ENCODE measurements at places on chromosomes 6 and 20. TPM values are rescaled to one million over a fixed set of nuclear protein-coding genes. Genes with fewer than 3 reads are reported as not detected.

Gene MAS1
- not detected for total RNA-seq

Gene CENPQ
- total RNA-seq: 16.1 TPM

Gene PRSS16
- 3.4 TPM for total RNA-seq

Gene SYCP2L
- total RNA-seq: 1.5 TPM

Gene ZNF831
- not detected for total RNA-seq

Gene LZTS3
- total RNA-seq: 1.7 TPM

Gene VAPB
- 9.1 TPM for total RNA-seq

Gene TRIM15
- not detected for total RNA-seq

Gene SCUBE3
- total RNA-seq: not detected

Gene SLC52A3
- not detected for total RNA-seq

Gene WFDC10A
- total RNA-seq: not detected

GRCh38 chr6:165456286-165456685, 146.9 kb upstream of the C6orf118 start:
- no peak for DNase-seq

DNA sequence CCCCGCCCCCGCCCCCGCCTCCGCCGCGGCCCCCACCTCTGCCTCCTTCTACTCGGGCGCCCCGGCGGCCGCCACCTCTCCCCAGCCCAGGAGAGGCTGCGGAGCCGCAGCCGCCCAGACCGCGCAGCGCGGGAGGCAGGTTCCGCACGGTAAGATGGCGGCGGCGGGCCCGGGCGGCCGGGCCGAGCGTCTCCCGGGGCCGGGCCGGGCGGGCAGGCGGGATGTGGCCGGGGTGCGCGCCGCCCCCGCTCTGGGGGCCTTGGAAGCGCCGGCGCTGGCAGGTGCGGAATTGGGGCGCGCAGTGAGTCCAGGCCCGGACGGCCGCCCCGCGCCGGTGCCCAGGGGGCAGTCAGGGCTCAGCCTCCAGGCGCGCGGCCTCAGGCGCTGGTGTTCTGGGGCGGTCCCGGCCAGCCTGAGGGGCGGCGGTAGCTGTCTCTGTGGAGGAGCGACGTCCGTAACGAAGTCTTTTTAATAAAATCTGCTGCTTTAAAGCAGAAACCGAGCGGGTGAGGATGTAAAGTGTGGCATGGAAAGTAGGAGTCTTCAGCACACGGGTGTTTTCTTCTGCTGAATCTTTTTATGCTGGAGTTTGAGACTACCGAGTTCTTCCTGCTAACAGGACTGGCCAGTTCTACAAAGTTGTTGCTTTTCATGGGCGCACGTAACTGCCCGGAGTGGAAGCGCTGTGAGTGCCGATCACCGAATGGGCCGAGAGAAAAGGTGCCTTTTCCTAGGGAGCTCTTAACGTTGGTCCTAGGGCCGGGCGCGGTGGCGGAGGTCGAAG, at the start of gene GID8:
GID8 (plus strand) TSS at position 43 of the 784 bp plus-strand sequence. CDS start 3,356 bp downstream, outside the sequence.
- no peak for DNase-seq

DNA sequence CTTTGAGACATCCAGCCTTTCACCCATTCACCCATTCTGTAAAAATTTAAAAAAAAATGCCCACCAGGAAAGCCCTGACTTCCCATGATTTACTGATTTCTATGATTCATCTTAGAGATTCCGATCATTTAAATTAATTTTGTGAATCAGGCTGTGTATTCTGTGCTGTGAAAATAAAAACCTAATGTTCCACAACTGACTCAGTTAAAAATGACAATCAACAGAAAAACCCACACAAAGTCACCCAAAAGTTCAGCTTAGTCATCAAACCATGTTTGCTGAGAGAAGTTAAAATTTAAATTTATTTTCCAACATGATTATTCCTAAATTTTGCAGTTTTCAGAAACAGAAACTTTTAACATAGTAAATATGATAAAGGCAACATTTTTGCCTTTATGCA, 509.9 kb downstream of the TENT5A start:
- no peak for DNase-seq

- DNase-seq: no peak
Observed at GRCh38 chr6:80938131-80938530, 814.4 kb downstream of the TENT5A start.

- DNase-seq: no peak
Observed at GRCh38 chr20:5932796-5933195, 17.5 kb downstream of the TRMT6 start.

DNA sequence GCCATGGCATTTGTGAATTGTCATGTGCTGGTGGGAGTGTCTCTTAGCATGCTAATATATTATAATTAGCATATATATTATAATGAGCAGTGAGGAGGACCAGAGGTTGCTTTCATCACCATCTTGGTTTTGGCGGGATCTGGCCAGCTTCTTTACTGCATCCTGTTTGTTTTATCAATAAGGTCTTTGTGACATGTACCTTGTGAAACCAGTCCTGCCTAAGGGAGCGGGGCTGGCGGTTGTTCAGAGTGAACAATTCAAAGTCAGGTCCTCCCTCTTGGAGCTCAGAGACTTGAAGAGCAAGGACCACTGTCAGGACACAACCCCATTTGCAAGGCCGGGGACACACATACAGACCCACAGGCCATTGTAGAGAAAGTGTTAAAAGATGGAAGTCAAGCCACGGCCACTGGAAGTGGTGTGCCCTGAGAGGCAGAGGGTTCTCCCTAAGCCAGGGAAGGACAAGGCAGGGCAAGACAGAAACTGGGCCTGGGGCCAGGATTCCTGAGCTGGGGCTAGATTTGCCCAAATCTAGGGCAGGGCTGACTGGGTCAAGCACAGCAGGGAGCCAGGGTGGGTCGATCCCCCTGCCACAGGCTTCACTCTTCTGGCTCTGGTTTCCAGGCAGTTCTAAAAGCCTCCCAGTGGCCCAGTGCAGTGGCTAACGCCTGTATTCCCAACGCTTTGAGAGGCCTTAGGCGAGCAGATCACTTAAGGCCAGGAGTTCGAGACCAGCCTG, 14.2 kb downstream of the SLC52A3 start:
- no peak for DNase-seq

- DNase-seq: no peak
Observed at GRCh38 chr6:119077643-119078375, 655 bp downstream of the FAM184A start.

DNA sequence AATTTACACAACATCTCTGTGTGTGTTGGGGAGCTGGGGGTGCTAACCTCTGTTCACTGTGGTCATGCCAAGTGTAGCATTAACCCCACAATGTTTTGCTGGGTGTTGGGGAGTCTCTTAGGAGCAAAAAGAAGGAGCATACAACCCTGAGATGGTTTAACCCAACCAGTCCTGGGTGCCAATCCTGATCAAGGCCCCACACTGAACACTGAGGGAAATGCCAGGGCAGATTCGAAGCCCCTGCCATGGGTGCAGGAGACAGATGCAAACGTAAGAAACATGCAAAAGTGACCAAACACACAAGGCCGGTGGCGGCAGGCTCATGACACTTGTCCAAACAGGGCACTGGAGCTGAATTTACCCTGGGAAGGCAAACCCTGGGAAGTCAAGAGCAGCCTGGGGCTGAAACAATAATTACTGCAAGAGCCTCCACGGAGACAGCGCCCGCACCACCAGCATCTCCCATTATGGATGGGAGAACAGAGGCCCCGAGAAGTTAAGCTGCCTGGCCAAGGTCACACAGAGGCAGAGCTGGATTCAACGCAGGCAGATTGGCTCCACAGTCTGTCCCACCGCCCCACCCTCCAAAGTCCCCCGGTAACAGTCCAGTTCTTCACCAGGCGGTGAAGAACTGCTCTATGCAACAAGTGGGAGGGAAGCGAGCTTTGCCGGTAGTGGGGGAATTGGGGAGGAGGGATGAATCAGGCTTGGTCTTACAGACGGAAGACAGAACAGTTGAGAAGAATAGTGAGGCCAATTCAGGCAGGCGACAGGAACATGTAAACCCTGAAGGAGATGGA, 8.5 kb downstream of the ACSS1 start:
- no peak for DNase-seq

- DNase-seq: no peak
Observed at GRCh38 chr6:151148111-151148510, 91.7 kb upstream of the AKAP12 start.

GRCh38 chr6:12363651-12364381, 73.7 kb downstream of the EDN1 start:
- DNase-seq: no peak

DNA sequence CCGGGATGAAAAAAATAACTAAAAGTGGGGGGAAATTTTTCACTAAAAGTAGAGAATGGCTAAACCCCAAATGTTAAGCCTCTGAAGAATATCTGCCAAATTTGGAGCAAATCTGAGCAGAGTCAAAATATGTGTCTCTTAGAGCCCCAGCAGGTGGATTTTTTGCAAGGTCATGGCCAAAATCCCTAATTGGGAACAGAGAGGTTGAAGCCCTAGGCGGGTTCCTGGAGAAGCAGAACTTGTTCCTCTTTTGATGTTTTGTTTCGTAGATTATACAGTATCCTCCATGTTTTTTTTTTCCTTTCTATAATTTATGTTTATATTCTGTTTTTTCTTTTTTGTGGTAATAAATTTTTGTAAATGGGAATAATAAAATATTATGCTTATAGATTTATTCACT, 94.4 kb downstream of the PLCB4 start:
- DNase-seq: no peak

GRCh38 chr20:63689046-63690002, 7.1 kb upstream of the TNFRSF6B start:
- DNase-seq: no peak

DNA sequence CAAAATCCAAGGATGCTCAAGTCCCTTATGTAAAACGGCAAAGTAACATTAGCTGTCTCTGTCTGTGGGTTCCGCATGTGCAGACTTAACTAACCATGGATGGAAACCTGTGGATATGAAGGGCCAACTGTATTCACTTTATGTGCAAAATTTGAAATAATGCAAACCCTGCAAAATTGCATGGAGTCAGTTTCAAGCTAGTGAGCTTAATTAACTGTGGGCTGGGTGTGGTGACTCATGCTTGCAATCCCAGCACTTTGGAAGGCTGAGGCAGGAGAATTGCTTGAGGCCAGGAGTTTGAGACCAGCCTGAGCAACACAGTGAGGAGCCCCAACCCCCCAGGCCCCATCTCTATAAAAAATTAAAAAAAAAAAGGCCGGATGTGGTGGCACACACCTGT, 81.4 kb downstream of the ANKS1A start:
- peak; percentile 20 for DNase-seq

DNA sequence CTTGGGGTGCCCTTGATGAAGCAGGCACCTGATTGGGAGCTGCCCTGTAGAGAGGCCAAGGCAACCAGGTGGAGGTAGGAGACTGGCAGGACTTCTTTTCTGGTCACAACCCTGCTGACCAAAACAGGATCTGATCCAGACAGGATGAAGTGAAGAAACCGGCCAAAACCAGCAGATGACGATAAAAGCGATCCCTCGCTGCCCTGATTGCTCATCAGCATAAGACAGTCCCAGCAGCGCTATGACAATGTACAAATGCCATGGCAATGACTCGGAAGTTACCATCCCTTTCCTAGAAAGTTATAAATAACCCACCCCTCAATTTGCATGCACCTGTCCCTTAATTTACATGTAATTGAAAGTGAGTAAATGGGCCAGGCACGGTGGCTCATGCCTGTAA, 88.4 kb upstream of the PDE10A start:
- DNase-seq: no peak

DNA sequence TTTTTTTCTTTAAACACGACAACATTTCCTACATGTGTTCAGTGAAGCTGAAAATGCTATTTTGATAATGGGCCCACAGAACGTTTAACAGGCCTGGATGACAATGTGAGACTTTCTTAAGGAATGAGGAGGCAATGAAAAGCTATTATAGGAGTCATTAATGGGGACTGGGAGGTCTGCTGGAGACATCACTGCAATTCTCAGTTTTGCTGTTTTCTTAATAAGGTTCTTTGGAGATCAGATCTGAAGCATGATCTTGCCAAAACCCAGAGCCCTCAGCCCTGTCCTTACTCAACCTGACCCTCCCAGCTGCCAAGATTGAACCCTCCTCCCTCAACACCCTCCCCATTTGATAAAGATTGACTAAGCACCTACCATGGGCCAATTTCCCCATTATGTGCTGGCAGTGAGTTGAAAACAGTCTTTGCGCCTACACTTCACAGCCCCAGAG, 353.1 kb downstream of the MAFB start:
- no peak for DNase-seq

DNA sequence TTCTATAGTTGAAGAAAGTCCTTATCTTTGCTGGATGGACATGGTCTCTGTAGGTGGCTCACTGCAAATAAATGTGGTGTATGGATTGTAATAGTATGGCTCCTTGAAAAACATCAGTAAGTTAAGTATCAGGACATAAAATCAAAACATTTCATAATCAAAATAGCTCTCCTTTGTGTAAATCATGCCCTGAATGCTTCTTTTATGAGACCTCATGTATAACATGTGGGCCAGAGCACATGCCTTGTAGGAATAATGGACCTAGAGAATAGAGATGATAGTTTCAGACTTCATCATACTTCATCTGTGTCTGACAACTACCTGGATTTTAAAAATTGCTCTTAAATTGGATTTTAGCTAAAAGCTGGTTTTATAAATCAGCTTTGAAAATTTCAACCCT, 159.9 kb downstream of the ASCC3 start:
- DNase-seq: no peak

GRCh38 chr6:5179917-5180316, 80.8 kb downstream of the LYRM4 start:
- peak; percentile 33 for DNase-seq

DNA sequence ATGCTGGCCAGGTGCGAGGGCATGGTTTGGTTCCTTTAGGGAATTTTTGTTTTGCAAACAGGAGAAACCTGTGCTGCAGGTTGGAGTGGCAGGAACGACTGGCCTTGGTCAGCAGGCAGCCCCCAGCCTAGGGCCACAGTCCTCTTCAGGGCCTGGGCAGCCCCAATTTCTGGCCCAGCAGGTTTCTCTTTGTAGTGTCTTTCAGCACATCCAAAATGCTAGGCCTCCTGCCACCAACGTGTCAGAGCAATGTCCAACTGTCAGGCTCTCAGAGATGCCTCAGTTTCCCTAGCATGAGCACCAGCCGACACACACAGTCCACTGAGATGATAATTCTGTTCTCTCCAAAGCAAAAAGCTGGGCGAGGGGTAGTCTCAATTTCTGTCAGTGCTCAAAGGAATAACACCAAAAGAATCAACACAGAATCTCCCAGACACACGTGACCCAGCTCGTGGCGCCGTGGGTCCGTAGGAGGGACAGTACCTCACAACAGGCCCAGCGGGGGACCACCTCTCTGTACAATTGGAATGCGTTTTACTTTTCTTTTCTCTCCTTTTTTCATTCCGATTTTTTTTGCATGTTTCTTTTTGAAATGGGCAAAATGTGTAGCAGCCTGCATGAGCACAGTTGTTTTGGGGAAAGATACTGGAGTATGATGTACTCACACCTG, 125.9 kb downstream of the TAF4 start:
- DNase-seq: no peak

GRCh38 chr20:58078741-58079522, 149.5 kb downstream of the ANKRD60 start:
- DNase-seq: peak; percentile 78

- no peak for DNase-seq
Observed at GRCh38 chr20:40223810-40224209, 465.2 kb downstream of the MAFB start.
